ENCODE measurements at places on chromosomes 12 and 14.

- no peak for DNase-seq
Observed at GRCh38 chr12:96141216-96141912, 52.8 kb upstream of the ELK3 start.

DNA sequence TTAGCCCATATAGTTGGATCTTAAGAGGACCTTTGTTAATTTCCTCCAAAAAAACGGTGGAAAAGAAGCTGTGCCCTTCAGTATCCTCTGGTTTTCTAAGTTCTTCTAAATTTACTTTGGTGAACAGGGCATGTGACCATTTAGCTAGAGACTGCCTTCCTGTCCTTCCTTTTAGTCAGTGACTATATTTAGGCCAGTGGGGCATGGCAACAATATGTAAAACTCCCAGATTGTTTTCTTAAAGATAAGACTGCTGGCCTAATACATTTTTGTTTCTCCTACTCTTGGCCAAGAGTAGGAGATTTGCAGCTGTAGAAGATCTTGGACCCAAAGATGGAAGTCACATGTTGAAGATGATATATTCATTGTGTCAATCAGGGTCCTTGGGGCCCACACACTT, 325.1 kb upstream of the DCN start:
- DNase-seq: no peak

DNA sequence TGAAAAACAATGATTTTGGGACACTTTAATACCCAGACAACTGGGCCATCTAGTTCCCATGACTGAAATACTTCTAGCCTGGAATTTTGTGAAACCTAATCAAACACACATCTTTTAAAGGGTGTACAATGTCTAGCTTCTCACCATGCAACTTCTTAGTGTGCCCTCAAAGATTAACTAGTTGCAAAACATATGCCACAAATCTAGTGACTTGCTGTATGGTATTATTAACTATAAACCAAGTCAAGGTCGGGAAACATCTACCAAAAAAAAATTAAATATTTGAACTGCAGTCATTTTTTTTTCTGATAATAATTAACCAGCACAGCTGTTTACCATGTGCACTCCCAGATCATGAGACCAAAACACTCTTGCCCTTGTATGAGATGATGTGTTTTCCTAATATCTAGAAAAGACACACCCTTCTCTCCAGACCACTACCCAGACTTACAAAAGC, 171.8 kb upstream of the FOXN3 start:
- no peak for DNase-seq

- DNase-seq: no peak
Observed at GRCh38 chr12:126895951-126896913, 1370.7 kb upstream of the TMEM132C start.

- no peak for DNase-seq
Observed at GRCh38 chr14:87567618-87568295, 425.2 kb downstream of the GALC start.

- no peak for DNase-seq
Observed at GRCh38 chr14:96660123-96660522, 137.1 kb upstream of the VRK1 start.

DNA sequence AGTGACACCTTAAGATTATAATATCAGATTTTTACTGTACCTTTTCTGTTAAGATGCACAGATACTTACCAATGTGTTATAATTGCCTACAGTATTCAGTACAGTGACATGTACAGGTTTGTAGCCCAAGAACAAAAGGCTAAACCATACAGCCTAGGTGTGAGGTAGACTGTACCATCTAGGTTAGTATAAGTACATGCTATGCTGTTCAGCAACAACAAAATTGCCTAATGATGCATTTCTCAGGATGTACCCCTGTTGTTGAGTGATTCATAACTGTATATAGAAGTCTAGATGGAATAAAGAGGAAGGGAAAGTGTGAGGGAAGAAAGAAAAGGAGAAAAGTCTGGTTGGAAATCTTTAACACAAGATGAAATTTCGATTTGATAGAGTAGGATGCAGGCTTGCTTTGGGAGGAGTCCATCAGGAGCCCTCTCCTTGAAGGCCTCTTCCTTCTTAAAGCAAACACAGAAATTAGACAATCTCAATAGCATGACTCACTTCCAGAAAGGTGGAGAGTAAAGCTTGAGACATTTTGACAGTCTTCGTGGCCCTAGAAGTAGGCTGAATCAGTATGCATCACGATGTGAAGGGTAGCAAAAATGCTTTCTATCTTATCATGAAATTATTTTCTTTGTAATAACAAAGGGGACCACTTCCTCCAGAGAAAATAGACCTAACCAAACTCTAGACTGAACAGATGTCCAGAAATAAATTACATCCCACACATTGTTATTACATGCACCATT, 191.5 kb downstream of the SYT1 start:
- DNase-seq: no peak

GRCh38 chr14:98350213-98350612, 921.8 kb downstream of the BCL11B start:
- DNase-seq: no peak

DNA sequence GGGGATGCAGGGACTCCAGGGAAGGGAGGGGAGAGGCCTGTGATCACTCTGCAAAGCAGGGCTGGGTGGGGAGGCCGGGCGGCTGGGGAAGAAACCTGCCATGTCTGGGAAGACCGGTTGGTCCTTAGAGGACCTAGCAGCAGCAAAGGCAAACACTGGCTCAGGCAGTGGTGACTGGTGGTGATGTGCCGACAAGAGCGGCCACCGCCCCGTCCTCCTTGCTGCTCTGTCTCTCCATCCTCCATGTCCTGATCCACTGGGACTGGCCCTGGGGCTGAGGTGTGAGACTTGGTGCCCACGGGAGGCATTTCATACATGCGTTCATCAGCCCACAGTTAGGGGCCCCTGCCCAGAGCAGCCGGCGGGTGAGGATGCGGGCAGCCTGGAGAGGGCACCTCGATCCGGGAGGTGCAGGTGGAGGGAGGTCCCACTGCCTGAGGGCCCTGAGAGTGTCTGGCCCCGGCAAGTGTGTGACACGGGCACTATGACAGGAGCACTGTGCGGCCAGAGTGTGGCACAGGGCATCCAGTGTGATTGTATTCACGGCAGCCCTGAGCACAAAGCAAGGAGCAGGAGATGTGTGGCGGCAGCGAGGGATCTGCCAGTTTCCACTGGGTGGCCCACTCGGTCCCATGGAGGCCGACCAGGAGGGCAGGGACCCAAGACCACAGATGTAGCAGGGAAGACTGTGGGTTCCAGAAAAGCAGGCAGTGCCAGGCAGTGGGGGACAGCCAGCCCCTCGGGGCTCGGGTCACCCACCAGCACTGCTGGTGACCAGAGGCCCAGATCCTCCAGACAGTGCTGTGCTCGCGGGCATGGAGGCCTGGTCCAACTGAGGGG, 13.9 kb downstream of the ANKRD9 start:
- no peak for DNase-seq
